ENCODE measurements at places on chromosomes 13 and 19.

GRCh38 chr13:21361123-21361522, 98.0 kb downstream of the ZDHHC20 start:
- DNase-seq, result no peak

- DNase-seq, result no peak
These were observed 196.9 kb downstream of the ZIC5 start for GRCh38 chr13:99774644-99775043.

DNA sequence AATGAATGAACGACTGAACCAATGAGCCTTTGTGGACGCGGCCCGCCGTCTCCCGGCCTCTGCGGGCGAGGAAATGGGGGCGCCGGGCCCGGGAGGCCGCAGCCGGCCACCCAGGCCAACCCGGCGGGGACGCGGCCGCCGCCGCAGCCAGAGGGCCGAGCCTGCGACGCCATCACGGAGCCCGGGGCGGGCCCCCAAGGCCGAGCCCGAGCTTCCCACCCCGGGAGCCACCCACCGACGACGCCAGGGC, 216 bp downstream of the SUGP2 start:
- no peak for DNase-seq

- DNase-seq, result no peak
These were observed 39.2 kb downstream of the MYH14 start for GRCh38 chr19:50242581-50242980.

DNA sequence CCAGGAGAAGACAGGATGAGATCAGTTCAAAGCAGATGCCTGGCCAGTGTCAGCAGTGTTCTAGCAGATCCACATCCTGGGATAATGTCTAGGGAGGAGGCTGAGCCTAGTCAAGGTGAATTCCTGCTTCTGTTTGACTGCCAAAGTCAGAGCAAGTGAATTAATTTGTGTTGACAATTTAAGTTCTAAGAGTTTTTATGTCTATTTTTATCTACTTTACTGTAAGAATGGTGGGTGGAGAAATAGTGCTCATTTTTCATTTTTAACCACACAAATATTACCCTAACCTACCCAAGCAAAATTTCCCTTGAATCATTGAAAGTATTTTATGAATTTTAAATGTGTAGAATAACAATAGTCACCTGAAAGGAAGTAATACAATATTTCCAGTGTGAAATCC, 207.6 kb upstream of the SLC10A2 start:
- DNase-seq, result no peak

GRCh38 chr13:65336916-65337315, 1893.2 kb downstream of the PCDH9 start:
- DNase-seq, result no peak

- DNase-seq, result peak; percentile 12
These were observed 12.5 kb downstream of the CAPN12 start for GRCh38 chr19:38731654-38732301.

- DNase-seq, result no peak
These were observed 233.3 kb upstream of the NBEA start for GRCh38 chr13:34708566-34709313.

- no peak for DNase-seq
These were observed 5.3 kb upstream of the NRTN start for GRCh38 chr19:5799247-5800241.

DNA sequence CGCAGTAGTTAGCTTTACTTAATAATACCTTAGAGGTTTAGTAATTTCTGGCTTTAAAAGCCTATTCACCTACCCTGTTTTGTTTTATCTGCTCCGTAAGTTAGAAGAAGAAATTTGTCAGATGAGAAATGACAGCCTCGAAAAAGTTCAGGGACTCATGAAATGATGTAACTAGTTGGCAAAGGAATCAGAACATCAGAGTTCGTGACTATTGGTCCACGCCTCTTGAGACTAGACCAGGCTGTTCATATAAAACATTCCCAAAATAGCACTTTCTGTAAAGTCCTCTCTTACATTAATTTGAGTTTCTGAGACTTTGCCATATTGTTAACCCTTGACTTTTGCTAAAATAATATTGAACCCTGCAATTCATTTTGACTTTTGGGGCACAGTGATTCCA, 92.0 kb downstream of the HS6ST3 start:
- DNase-seq, result no peak

DNA sequence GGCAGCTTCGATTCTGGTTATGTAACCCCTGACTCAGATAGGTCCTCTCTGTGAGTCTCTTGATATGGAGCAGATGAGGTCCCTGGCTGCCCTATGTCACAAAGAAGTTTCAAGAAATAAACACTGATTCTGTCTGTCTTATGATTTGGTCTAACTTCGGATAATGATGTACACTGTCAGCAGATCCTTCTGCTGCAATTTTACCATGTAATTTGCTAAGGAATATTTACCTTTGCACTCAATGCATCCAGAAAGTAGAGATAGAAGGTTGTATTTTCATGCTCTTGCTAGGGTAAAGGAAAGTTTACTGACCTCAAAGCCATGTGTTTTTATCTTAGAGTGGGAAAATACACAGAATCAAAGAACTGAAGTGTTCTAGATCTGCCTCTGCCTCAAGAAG, 98.2 kb downstream of the KLF5 start:
- DNase-seq, result no peak

GRCh38 chr19:14377883-14378328, 3.3 kb upstream of the ADGRE5 start:
- no peak for DNase-seq

DNA sequence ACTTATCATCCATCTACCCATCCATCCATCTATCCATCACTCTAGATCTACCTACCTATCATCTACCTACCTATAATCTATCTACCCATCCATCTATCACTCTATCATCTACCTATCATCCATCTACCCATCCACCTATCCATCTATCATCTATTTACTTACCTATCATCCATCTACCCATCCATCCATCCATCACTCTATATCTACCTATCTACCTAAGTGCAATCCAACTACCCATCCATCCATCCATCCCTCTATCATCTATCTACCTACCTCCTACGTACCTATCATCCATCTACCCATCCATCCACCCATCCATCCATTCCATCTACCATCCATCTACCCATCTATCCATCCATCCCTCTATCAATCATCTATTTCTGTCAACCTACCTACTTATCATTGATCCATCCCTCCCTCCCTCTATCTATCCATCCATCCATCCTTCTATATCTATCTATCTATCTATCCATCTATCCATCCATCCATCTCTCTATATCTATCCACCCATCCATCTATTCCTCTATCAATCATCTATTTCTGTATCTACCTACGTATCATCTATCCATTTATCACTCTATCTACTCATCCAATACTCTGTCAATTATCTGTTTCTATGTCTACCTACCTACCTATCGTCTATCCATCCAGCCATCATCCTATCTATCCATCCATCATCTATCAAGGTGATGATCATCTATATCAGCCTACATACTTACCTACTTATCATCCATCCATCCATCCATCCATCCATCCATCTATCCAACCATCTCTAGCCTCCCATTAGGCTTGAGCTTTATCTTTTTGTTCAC, 49.1 kb downstream of the CEBPG start:
- DNase-seq, result no peak

DNA sequence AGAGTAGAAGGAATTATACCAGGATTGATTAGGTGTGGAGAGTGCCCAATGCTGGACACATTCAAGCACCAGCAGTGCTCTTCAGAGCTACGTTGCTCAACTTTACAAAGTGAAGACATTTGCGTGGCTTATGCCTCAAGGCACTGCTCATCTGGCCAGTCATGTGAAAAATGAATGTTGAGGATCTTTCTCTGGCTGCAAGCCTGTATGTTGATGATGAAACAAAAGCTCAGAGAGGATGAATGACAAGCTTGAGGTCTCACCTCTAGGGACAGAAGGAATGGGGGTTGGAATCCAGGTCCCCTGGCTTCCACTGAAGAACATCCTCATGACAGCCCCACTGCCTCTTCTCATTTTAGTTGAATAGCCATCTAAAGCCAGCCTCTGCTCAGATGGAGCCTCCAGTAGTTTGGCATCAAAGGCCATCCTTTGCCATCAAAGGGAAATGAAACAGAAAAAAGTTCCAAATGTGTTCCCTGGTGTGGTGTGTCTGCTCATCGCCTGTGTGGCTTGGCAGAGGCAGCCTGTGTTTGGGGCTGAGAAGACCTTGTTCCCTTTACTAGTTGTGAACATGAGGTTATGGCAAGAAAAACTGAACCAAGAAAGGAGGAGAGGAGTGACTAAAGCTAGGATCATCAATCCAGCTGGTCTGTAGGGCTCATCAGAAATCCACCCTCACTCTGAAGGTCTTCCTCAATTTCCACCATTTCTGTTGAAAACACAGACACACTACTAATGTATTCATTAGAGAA, 114.0 kb upstream of the KL start:
- DNase-seq, result peak; percentile 48

- DNase-seq, result no peak
These were observed 14.1 kb upstream of the FRY start for GRCh38 chr13:32017474-32017873.

DNA sequence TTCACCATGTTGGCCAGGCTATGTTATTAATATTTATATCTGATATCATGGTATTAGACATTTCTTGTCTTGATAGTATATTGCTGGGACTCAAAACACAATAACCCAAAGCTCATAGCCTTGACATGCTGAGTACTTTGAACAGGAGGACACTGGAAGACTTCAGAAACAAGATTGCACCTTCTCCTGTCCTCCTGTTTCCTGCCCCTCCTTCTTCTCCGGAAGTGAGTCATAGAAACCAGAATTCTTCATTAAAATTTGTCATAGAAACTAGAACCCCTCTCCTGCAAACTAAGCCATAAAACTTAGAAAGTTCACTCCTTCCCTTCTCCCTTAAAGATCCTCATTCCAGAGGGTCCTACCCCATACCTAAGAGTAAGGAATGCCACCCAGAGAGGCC, 400.2 kb downstream of the SLITRK5 start:
- no peak for DNase-seq

- no peak for DNase-seq
These were observed 44.2 kb downstream of the MBNL2 start for GRCh38 chr13:97266332-97266731.

- no peak for DNase-seq
These were observed 18.9 kb downstream of the MYO1F start for GRCh38 chr19:8558325-8558724.

GRCh38 chr19:54416695-54417491, 1.6 kb downstream of the TTYH1 start:
- DNase-seq, result no peak

DNA sequence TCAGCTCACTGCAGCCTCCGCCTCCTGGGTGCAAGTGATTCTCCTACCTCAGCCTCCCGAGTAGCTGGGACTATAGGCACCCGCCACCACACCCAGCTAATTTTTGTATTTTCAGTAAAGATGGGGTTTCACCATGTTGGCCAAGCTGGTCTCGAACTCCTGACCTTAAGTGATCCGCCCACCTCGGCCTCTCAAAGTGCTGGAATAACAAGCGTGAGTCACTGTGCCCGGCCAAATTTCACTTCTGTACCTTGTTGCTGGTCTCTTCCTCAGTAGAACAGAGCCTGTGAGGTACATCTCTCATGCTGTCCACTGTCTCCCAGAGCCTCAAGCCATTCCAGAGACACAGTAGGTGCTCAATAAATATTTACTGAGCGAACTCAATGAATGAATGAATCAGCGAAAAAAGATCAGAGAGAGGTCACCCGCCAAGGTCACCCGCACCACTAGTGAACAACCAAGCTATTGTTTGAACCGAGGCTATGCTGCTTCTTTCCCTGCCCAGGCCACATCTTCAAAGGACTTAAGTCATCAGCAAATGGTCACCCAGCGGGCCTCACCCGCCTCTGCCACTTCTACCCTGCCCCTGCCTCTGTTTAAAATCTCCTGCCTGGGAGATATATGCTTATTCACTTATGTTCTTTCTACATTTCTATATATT, 9.3 kb downstream of the TMEM143 start:
- DNase-seq, result no peak

DNA sequence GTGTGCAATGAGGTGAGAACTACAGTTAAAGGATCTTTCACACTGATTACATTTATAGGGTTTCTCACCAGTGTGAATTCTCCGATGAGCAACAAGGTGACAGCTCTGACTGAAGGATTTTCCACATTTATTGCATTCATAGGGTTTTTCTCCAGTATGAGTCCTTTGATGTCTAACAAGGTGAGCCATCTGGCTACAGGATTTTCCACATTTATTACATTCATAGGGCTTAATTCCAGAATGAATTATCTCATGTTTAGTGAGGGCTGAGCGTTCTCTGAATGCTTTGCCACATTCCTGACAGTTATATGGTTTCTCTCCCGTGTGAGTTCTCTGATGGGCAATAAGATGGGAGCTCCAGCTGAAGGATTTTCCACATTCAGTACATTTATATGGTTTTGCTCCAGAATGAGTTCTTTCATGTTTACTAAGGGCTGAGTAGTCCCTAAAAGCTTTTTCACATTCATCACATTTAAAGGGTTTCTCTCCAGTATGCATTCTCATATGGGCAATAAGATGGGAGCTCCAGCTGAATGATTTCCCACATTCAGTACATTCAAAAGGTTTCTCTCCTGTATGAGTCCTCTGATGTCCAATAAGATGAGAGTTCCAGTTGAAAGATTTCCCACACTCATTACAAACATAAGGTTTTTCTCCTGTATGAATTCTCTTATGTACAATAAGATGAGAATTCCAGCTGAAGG, 4.4 kb upstream of the C19orf18 start:
- no peak for DNase-seq

DNA sequence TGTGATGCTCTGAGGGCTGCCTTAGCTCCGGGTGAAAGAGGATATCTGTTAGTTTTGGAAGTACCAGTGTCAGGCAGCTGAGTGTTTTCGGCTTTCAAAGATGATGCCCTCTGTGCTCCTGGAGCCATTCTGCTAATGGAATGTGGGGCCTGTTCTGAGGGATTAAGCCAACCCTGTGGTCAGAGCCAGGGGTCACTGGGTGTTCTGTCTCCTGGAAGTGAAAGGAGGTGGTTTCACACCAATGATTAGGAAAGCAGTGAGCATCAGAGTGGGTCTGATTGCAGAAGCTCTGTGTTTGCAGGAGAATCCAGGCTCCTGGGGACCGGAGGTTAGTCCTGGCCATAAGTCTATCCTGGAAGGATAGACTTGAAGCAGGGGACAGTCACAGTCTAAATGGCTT, 94.6 kb downstream of the UQCRFS1 start:
- DNase-seq, result no peak

Measured in right hindlimb (tissue), 1 donor.